Activated effector memory CD4-positive, alpha-beta T cell treated with Interleukin-2 at 50 U/mL for 16 hours (primary cell): ENCODE measurements at places on chromosomes 7 and 10.

- DNase-seq = no peak
These were observed 612 bp downstream of the SNX8 start for GRCh38 chr7:2313450-2314208.

GRCh38 chr7:16935341-16935735 is 53.6 kb upstream of the AGR3 start:
- DNase-seq = no peak

DNA sequence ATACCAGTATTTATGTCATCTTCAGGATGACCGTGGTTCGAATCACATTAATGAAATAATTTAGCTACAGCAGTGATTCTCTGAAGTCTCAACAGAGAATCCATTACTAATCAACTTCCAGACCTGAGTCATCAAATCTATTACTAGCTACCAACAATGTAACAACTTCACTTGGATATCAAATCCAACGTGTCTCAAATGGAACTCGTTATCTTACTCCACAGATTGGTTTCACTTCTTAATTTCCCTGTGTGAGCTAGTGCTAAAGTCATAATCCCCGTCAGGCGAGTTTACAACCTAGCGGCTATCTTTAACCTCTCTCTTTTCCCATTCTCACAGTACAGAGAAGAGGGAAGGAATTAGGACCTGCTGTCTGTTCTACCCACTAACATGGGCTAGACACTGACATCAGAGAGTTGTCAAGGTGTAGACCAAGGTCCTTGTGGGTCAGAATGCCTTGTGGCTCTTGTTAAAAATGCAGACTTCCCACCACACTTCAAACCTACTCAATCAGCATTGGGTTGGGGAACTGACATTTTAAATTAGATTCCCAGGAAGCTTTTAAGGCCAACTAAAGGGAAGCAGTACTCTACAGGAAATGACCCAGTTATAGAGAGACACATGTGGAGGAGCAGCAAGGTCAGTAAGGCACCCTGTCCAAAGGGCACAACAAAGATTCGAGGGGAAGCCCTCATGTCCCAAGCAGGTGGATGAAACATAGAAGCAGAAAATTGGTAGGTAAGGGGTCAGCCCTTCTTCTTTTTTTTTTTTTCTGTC is 57.3 kb upstream of the GSAP start:
- no peak for DNase-seq

- DNase-seq = no peak
These were observed 48.9 kb downstream of the PARD3 start for GRCh38 chr10:34766266-34766600.

- no peak for DNase-seq
These were observed 17.1 kb upstream of the MGMT start for GRCh38 chr10:129449893-129450292.

- no peak for DNase-seq
These were observed 75.7 kb downstream of the COBL start for GRCh38 chr7:51240868-51241267.

DNA sequence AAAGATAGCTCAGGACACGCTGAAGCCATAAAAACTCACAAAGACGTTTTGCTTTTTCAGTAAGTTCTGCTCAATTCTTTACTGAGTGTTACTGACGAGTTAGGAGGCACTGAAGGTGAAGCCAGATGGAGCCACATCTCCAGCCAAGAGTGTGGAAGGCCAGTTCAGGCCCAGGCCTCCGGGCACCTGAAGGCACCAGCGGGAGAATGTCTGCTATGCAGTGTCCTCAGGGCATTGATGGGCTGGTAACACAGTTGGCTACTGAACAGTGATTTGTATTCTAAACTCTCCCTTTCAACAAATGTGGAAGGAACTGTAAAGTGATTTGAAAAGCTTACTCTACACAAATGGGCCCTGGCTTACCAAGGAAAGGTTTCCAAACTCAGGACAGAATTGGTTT is 64.8 kb upstream of the SVIL start:
- no peak for DNase-seq

- no peak for DNase-seq
These were observed 66.5 kb upstream of the PPP2R2D start for GRCh38 chr10:131834152-131834810.

- no peak for DNase-seq
These were observed 4.2 kb downstream of the TMEM176A start for GRCh38 chr7:150804802-150805201.

GRCh38 chr7:85130702-85131101 is 56.2 kb downstream of the SEMA3D start:
- DNase-seq = no peak

GRCh38 chr7:70408891-70409290 is 723.1 kb upstream of the GALNT17 start:
- no peak for DNase-seq

DNA sequence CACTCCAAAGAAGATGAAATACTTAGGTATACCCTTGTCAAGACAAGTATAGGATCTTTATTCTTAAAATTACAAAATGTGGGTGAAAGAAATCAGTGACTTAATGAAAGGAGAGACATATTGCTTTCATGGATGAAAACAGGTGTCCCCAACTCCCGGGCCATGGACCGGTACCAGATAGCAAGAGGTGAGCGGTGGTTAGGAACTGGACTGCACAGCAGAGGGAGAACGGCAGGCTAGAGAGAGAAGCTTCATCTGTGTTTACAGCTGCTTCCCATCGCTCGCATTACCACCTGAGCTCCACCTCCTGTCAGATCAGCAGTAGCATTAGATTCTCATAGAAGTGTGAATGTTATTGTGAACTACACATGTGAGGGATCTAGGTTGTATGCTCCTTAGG is 408.9 kb downstream of the CALN1 start:
- DNase-seq = no peak

- peak; percentile 76 for DNase-seq
These were observed 68.6 kb downstream of the LHPP start for GRCh38 chr10:124530215-124530665.

- peak; percentile 2 for DNase-seq
These were observed 1.3 kb upstream of the TNRC18 start for GRCh38 chr7:5424749-5425506.

GRCh38 chr10:7136016-7136415 is 274.8 kb downstream of the SFMBT2 start:
- no peak for DNase-seq

GRCh38 chr7:15554744-15555143 is 7.1 kb downstream of the AGMO start:
- DNase-seq = no peak

DNA sequence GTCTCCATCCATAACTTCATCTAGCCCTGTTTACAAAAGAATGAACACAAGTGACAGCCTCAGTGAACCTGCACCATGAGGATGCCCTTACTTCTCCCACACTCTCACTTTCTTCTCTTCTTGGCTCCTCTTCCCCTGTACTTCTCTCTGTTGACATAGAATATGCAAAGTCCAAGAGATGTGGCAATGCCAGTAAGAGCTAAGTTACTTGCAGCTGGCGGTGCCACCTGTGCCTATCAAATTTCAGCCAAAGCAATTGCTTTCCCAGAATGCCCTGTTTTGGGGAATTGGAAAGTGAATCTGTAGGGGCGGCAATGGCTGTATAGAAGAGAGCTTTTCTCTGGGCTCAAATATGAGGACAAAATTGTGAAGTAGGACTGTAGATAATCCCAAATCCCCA is 557.8 kb downstream of the AUTS2 start:
- DNase-seq = no peak

GRCh38 chr7:140621401-140622021 is 19.1 kb downstream of the DENND2A start:
- no peak for DNase-seq

DNA sequence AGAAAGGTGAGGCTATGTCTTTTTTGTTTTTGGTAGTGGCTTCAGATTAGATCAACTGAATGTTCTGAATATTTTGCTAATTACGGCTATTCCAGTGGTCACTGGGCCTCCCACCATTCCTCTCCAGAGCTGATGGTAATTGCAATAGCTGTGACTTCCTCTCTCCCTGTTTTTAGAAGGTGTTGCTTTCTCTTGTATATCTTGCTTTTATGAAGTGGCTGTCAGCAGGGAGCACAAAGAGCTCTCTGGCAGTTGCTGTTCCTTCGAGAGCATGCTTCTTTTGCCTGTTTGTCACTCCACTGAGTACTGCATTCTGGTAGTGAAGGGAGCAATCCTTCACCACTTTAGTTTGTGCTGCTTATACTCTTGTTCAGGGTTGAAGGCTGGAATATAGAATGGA is 133.3 kb downstream of the EXOC4 start:
- no peak for DNase-seq

DNA sequence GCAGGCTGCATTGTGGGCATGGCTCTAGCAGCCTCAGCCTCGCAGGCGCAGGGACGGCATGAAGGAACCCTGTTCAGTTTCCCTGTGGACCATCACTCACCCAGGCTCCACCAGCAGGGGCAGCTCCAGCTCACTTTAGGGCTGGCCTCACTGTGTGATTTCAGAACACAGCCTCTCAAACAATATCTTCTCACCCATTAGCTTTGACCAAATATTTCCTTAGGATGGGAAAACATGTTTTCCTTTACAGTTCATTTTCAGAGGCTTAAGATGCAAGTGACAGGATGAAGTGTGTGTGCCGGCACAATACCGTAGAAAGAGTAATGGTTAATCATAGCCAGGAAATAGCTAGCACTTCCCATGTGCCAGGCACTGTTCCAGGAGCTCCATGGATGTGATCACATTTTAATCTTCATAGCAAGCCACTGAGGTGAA is 58.2 kb downstream of the LANCL2 start:
- no peak for DNase-seq

DNA sequence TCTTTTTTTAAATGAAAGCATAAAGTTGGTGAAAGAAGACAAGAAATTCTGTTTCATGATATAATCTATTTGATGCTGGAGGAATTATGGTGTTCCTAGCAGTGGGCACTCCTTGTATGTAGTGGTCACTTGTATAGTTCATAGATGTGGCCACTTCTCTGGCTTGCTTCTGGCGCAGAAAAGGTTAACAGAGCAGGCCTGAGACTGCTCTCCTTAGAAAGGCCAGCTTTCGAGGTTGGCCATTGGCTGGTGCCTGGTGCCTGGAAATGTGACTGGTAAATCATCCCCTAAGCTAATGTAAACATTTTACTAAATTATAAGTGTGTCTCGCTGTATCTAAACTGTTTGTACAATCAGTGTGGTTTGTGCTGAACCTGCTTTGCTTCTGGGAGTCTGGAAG is 276.1 kb downstream of the PHTF2 start:
- DNase-seq = no peak

DNA sequence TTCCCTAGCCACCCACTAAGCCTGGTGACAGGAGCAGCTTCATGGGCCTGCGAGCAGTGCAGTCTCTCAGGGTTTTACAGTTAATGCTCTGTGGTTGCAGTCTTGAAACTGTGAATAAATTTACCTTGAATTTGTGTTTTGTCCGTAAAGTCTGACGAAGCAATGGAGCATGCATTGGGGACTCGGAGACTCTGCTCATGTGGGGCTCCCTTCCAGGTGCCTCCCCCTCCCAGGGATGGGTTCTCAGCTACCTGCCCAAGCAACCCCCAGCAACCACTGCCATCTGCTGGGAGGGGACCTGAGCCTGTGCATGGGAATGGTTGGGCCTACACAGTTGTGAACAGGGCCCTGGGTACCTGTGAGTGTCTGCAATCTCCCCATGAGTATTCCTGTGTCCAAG is 36.3 kb upstream of the IKZF1 start:
- no peak for DNase-seq

DNA sequence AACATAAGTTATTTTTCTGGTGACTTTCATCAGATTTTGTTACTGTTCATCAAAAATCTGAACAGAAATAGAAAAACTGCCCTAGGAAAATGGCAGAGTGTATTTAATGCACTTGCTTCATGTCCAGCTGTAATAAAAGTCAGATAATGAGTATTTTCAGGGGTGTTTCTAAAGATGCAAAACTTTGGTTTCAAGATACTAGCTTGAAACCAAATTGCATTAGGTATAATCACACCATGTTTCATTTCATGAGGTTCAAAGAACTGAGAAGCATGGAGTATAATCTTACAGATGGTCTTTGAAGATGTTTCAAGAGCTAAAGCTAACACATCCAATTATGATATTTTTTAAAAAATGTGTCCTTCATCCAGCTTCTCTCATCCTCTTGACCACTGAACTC is 128.9 kb downstream of the NRCAM start:
- no peak for DNase-seq

- no peak for DNase-seq
These were observed 119.0 kb upstream of the FEZF1 start for GRCh38 chr7:122423591-122423990.

GRCh38 chr10:94219829-94220228 is 142.9 kb downstream of the NOC3L start:
- DNase-seq = no peak

GRCh38 chr10:30854656-30855055 is 177.0 kb downstream of the ZNF438 start:
- DNase-seq = no peak

DNA sequence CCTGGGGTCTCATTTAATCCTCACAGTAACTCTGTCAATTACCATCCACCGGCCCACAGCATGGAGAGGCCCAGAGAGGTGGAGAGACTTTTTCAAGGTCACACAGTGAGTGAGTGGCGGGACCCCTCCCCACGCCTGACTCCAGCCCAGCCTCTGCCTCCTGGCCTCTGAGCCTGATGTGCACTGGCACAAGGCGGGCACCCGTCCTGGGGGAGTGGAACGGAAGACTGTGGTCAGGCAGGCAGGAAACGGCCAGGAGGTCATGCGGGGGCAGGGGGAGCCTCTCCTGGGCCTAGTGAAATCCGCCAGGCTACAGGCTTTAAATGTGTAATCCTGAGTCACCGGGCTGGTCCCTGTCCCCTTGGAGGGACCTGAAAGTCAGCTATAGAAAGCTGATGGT is 32.2 kb downstream of the ZCCHC24 start:
- no peak for DNase-seq

GRCh38 chr10:53006663-53007526 is 234.3 kb upstream of the MBL2 start:
- DNase-seq = no peak

- no peak for DNase-seq
These were observed 496.3 kb upstream of the GALNT17 start for GRCh38 chr7:70635633-70636032.
